Left ventricle myocardium inferior (tissue), 1 donor: ENCODE measurements at places on chromosomes 2 and 18.

GRCh38 chr2:2014251-2014771 is 270.0 kb upstream of the PXDN start:
- no peaks in the 10 kb centered on the region for H3K36me3 ChIP-seq
- peaks cover 47% of the 10 kb centered on the region for H3K4me1 ChIP-seq
- H3K27me3 ChIP-seq, result no peaks in the 10 kb centered on the region
- H3K27ac ChIP-seq, result peak overlapping the region; percentile 67

DNA sequence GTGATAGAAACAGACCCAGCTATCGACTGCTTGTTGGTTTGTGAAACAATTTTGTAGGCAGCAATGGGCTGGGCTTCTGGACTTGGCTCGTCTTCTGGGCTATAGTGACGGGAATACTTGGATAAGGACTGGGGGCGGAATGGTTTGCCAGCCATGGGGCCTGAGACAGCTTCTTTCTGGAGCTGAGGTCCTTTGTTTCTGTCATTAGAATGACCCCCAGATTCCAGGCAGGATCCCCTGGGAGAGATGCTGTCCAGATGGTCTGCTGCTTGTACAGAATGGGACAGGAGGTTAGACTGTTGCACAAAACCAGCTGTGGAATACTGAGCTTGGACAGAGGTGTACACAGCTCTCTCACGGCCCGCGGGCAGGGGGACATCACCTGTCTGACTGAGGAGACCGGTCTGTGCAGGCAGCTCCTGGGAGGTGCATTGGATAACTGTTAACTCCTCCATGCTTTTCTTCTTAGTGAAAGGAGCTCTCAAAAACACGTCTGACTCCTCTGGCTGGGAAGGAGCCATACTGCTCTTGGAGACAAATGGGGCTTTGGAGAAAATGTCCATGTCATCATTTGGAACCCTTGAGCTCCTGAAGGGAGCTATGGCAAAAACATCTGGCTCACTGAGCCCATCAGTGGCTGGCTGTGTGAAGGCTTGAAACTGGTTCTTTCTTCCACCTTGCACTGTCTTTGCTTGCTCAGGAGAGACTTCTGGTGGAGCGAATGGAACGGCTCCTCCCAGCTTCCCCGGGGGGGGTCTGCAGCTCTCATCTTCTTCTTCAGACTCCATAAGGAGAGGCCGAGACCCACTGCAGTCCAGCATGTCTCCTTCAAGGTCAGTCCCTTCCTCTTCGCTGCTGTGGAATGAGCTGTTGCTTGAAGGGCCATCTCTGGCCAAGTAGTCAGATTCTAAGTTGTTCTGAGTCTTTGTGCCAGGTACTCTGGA is 28.6 kb upstream of the NFU1 start:
- H3K36me3 ChIP-seq, result peaks cover 10% of the 10 kb centered on the region
- DNase-seq, result peak; percentile 65
- no peaks in the 10 kb centered on the region for H3K27me3 ChIP-seq
- H3K4me1 ChIP-seq, result peaks cover 34% of the 10 kb centered on the region
- H3K4me3 ChIP-seq, result no peak overlapping the region

DNA sequence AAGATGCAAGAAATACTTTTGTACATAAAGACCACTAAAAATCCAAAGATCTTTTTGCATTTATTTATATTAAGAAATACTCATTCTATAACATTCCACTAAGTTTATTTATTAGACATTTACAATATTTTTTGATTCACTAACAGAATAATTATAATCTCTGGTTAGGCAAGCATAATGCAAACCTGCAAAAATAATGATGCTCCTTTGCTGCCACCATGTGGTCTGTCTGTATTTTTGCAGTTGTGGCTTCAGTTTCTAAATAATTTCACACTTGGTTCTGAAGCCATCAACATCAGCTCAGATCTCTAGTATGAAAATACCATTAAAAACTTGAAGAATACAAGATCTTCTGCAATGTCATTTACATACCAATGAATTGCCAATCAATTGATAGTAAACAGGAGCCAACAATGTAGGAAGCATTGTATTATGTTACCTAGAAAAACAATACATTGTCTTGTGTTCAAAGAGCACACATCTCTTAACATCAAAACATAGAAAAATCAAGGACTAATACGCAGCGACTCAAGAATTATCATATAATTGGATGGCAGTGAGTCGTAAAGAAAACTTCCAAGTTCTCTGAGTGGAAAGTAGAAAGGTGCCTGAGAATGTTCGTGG is 28.8 kb upstream of the WDR75 start:
- no peak for DNase-seq
- no peaks in the 10 kb centered on the region for H3K36me3 ChIP-seq
- H3K27ac ChIP-seq, result peak overlapping the region; percentile 55
- H3K27me3 ChIP-seq, result no peaks in the 10 kb centered on the region
- no peak overlapping the region for H3K4me3 ChIP-seq
- H3K4me1 ChIP-seq, result no peaks in the 10 kb centered on the region

DNA sequence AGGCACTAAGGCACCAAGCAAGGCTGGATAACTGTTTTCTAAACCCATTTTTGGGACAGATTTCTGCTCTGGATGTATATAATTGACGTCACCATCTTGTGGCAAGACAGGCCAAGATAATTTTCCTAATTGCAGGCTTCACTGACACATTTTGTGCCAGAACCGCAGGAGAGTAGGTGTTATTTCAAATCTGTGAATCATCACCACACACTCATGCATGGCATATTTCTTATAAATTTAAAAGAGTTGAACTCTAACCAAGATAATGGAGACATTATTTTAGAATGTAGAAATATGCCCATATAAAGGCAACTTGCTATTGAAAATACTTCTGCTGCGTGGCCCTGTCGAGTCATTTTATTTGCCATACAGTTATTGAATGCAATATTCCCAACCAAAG is 68.3 kb upstream of the ACYP2 start:
- DNase-seq, result no peak
- no peak overlapping the region for H3K4me3 ChIP-seq
- H3K27me3 ChIP-seq, result no peaks in the 10 kb centered on the region
- H3K36me3 ChIP-seq, result peaks cover 15% of the 10 kb centered on the region

- H3K27me3 ChIP-seq, result no peaks in the 10 kb centered on the region
- no peak overlapping the region for H3K4me3 ChIP-seq
- H3K4me1 ChIP-seq, result peaks cover 6% of the 10 kb centered on the region
- no peak overlapping the region for H3K27ac ChIP-seq
- peaks cover 9% of the 10 kb centered on the region for H3K36me3 ChIP-seq
- DNase-seq, result no peak
These were observed 34.5 kb downstream of the FARP2 start for GRCh38 chr2:241390301-241391206.

GRCh38 chr2:174595116-174595809 is 2.3 kb downstream of the WIPF1 start:
- no peak for DNase-seq
- no peak overlapping the region for H3K4me3 ChIP-seq
- H3K36me3 ChIP-seq, result no peaks in the 10 kb centered on the region

- no peak overlapping the region for H3K27ac ChIP-seq
- H3K36me3 ChIP-seq, result peaks cover 4% of the 10 kb centered on the region
- H3K4me1 ChIP-seq, result no peaks in the 10 kb centered on the region
- no peak overlapping the region for H3K4me3 ChIP-seq
- no peaks in the 10 kb centered on the region for H3K27me3 ChIP-seq
These were observed 5.7 kb upstream of the GPR35 start for GRCh38 chr2:240619506-240620148.

GRCh38 chr2:176415937-176416499 is 146.8 kb downstream of the MTX2 start:
- no peak overlapping the region for H3K4me3 ChIP-seq
- no peak overlapping the region for H3K27ac ChIP-seq
- H3K4me1 ChIP-seq, result no peaks in the 10 kb centered on the region
- peaks cover 28% of the 10 kb centered on the region for H3K27me3 ChIP-seq
- DNase-seq, result no peak
- H3K36me3 ChIP-seq, result no peaks in the 10 kb centered on the region

GRCh38 chr2:167749016-167749415 is 498.4 kb downstream of the STK39 start:
- no peak for DNase-seq
- no peak overlapping the region for H3K27ac ChIP-seq
- peaks cover 13% of the 10 kb centered on the region for H3K27me3 ChIP-seq
- no peak overlapping the region for H3K4me3 ChIP-seq
- H3K4me1 ChIP-seq, result no peaks in the 10 kb centered on the region

DNA sequence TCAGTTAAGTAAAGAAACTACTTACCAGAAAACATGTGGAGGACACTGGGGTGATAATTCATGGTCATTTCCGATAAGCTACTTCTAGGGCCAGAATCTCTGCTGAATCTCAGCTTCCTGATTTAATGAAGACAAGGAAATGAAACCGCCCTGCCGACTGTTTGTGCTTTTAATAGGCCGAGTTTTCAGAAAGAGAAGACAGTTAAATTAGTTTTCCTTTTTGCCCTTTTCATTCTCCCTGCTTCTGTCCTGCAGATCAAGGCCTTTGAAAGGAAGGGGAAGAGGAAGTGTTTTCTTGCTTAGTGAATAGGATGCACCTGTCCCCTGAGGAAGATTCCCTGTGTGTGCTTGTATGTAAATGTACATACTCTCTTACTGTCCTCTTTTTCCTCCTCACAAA is 126.6 kb downstream of the SH3RF3 start:
- no peak for DNase-seq
- peak overlapping the region; percentile 63 for H3K27ac ChIP-seq
- peaks cover 53% of the 10 kb centered on the region for H3K4me1 ChIP-seq
- H3K4me3 ChIP-seq, result no peak overlapping the region
- no peaks in the 10 kb centered on the region for H3K36me3 ChIP-seq
- no peaks in the 10 kb centered on the region for H3K27me3 ChIP-seq

DNA sequence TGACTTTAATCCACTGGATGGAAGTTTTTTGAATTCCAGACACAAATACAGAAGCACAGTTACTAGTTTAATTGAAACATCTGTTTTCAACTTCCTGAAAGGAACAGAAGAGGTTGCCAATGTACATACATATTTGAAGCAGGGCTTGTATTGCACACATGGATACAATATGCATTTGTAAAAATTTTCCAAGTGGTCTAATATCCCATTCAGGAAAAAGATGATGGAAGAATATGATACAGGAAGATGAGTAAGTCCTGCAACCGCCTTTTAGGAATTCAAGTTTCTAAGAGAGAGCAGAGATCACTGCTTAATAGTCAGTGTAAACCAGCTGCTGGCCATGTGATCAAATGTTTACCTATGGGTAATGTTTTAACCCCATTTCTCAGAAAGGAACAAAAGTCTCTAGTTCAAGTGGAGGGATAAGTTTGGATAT is 265.4 kb downstream of the TRIB2 start:
- H3K27me3 ChIP-seq, result no peaks in the 10 kb centered on the region
- H3K4me1 ChIP-seq, result no peaks in the 10 kb centered on the region
- no peak for DNase-seq
- H3K27ac ChIP-seq, result no peak overlapping the region

DNA sequence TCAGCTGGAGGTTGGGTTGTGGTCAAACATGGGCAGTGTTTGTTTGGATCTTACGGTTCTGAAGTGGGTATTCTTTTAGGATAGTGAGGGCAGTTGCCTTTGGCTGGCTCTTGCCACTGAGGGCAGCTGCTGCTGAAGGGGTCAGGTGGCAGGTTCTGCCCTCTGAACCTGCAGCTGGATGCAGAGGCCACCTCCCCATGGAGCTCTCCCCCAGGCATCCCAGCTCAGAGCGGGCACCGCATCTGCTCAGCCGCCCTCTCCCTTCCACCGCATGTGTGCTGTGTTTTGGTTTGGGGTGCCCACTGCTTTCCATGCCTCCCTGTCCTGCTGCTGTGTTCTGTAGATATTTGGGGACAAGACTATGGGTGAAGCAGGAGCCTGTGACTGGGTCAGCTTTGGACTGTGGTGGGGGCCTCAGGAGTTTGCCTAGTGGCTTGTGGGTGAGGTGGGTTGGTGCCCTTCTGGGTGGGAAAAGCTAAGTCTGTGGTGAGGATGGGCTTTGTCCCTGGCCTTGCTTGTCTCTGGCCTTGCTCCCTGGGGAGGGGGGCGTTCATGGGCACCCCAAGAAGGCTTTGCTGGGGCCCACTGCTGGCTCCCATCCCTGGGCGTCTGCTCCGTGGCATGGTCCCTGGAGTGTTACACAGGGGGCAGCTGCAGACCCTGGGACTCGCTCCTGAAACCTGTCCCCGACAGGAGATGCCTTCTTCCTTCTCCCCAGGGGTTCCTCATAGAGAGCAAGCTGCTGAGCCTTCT is 28.5 kb downstream of the OTOF start:
- no peaks in the 10 kb centered on the region for H3K36me3 ChIP-seq
- no peaks in the 10 kb centered on the region for H3K27me3 ChIP-seq
- H3K27ac ChIP-seq, result no peak overlapping the region
- no peak overlapping the region for H3K4me3 ChIP-seq
- no peak for DNase-seq

GRCh38 chr2:147351784-147352183 is 493.0 kb upstream of the ACVR2A start:
- no peak overlapping the region for H3K4me3 ChIP-seq
- DNase-seq, result no peak
- H3K36me3 ChIP-seq, result no peaks in the 10 kb centered on the region
- H3K4me1 ChIP-seq, result no peaks in the 10 kb centered on the region
- no peak overlapping the region for H3K27ac ChIP-seq

- H3K4me3 ChIP-seq, result no peak overlapping the region
- H3K27ac ChIP-seq, result no peak overlapping the region
- no peaks in the 10 kb centered on the region for H3K4me1 ChIP-seq
- peaks cover 11% of the 10 kb centered on the region for H3K27me3 ChIP-seq
- no peak for DNase-seq
These were observed 110.1 kb downstream of the ZNF385B start for GRCh38 chr2:179751163-179751809.

GRCh38 chr2:127128445-127128904 is 21.5 kb upstream of the BIN1 start:
- peaks cover 18% of the 10 kb centered on the region for H3K27me3 ChIP-seq
- DNase-seq, result no peak
- H3K4me1 ChIP-seq, result no peaks in the 10 kb centered on the region
- H3K36me3 ChIP-seq, result no peaks in the 10 kb centered on the region
- no peak overlapping the region for H3K27ac ChIP-seq

DNA sequence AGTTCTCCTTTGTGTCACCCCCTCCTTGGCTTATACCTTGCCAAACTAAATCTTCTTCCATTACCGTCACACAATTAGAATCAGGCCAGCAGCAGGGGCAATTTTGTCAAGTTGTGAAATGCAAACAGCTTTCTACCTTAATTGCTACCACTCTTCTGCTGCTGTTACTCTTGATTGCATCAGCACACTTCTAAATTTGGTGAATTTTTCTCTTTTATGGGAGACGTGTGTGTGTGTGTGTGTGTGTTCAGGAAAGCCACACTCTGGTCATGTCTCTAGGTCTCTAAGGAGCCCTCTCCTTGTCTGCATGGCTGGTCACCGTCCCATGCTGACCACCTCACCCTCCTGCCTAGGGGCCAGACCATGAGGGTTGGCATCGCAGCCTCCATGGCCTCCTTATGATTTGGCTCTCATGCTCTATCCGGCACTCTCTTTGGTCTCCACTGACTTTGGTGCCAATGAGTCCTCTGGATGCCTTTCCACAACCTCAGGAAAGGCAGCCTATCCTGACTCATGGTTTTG is 87.7 kb downstream of the GATA6 start:
- H3K4me1 ChIP-seq, result peaks cover 35% of the 10 kb centered on the region
- DNase-seq, result no peak
- H3K27ac ChIP-seq, result no peak overlapping the region
- H3K27me3 ChIP-seq, result no peaks in the 10 kb centered on the region
